EH (cell line): ENCODE measurements at places on chromosomes 7 and 10.

DNA sequence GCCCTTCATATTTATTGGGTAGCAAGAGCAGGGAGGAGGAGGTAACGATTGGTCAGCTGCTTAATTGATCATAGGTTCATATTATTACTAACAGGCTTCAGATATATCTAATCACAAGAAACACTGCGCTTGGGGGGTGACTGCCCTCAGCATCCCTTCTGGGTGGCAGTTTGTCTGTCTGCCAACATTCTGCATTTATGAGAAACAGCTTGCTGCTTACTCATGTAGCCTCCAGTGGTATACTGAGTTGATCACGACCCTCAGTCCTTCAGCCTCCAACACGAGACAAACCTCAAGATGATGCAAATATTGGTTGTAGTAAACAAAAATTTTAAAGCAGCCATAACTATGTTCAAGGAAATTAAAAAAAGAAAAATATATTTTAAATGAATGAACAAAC is 657.8 kb upstream of the PHF14 start:
- no peak for DNase-seq

DNA sequence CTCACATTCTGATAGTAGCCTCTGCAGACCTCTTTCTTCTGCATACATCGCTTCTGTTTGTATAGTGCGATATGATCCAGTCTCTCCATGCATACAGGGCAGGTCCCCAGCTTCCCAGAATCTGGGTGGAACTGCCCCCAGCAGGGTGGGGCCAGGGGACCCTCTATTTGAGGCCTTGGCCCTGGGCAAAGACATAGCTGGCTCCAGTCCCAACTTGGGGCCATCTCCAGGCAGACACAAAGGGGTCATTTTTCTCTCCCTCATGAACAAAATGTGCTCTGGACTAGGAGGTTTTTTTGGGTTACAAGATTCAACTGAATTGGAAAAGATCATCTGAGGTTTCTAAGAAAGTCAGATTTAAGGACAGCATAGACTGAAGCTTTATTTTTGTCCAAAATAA is 21.1 kb upstream of the HSPA12A start:
- DNase-seq = no peak

GRCh38 chr7:71870812-71871211 is 541.3 kb downstream of the CALN1 start:
- DNase-seq = no peak

DNA sequence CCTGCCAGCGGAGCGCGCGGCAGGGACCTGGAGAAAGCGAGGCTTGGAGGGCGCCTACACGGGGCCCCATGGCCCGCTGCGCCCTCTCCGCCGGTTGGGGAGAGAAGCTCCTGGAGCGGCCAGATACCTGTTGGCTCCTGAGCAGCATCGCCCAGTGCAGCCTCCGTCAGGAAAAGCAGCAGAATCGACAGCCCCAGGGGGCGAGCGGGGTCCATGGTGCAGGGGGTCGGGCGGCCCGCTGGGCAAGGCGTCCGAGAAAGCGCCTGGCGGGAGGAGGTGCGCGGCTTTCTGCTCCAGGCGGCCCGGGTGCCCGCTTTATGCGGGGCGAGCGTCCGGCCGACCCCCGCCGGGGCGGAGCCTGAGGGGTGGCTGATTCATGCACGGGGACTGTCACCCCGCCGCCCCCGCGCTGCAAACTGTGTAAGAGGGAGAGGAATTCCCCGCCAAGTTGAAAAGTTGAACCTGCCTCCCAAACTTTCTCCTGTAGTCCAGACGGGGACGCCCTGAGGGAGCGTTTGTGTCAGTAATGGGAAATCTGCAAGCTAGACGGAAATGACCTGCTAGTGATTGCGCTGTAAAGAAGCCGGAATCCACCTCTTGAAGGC is at the start of gene TFPI2:
Gene TFPI2, minus strand, starts transcription at position 290 of the 605 bp plus-strand sequence. Its CDS starts 75 bp downstream, at position 215.
- peak; percentile 63 for DNase-seq

GRCh38 chr7:50826371-50827172 is 43.9 kb upstream of the GRB10 start:
- DNase-seq = peak; percentile 92

- peak; percentile 40 for DNase-seq
These were observed 280.0 kb upstream of the GNAI1 start for GRCh38 chr7:79854621-79855020.

GRCh38 chr7:91953618-91954017 is 13.0 kb downstream of the AKAP9 start:
- peak; percentile 34 for DNase-seq

GRCh38 chr10:131212763-131213325 is 98.7 kb downstream of the TCERG1L start:
- no peak for DNase-seq
